Fibroblast of skin of back (primary cell): ENCODE measurements at places on chromosomes 11 and 22.
A peak's percentile ranks its signal among the peaks of the same experiment; 100 is the strongest.

DNA sequence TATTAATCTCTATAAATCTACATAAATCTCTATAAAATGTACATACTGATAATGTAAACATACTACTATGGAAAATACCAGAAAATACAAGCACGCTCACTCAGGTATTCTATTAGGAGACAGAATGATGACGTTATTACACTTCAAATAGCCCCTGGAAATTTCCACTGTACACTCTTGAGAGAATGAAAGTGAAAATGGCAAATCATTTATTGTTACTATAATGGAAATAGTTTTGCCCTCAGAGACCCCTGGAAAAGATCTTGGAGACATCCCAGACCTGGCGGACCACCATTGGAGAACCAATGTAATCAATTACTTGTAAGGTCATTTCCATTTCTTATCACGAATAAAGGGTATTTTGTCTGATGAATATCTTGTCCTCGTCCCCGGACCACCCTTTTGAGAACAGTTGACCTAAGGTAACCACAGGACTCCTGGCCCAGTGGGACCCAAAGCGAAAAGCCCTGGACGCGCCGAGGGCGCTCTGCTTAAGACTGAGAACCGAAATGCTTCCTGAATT, 509 bp upstream of the PRRG4 start:
- DNase-seq: no peak

DNA sequence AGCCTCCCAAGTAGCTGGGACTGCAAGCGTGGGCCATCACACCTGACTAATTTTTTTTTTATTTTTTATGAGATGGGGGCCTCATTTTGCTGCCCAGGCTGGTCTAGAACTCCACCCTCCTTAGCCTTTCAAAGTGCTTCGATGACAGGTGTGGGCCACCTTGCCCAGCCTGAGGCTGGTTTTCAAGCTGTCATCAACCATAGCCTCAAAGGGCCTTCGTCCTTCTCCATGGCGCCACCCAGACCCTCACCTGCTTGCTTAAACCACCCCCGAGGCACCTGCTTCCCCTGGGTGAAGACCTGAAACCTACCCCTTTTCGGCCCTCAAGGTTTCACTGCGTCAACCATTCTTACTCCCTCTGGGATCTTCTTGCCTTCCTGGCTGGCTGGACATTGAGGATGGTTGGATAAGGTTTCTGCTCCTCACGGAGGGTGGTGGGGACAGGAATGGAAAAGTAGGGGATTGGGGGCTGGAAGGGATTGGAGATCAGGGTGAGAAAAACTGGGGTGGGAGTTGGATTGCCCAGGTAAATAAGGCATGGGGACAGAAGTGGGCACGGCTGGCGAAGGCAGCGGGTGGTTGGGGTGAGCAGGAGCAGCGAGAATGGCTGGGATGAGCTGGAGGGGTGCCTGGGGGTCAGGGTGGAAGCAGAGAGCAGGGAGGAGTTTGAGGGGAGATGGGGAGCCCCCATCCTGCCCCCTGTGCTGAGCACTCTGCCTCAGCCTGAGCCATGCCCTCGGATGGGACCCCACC, 2.8 kb upstream of the ACR start:
- DNase-seq: no peak

DNA sequence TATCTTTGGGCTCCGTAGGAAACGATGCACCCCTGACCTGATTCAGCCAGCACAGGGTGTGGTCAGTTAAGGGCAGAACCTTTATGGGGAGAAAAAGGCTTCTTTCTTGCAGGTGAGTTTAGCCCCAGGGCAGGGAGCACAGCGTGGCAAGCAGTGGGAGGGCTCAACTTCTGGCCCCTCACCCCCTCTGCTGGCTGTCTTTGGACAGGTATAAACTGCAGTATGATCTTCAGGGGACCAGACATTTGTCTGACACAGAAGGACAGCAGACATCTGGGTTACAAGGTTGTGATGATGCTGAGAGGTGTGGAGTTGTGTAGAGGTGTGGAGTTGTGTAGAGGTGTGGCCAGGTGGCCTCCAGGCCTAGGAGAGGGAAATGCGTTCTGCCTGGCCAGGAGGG, 324.0 kb upstream of the PLET1 start:
- DNase-seq: no peak

DNA sequence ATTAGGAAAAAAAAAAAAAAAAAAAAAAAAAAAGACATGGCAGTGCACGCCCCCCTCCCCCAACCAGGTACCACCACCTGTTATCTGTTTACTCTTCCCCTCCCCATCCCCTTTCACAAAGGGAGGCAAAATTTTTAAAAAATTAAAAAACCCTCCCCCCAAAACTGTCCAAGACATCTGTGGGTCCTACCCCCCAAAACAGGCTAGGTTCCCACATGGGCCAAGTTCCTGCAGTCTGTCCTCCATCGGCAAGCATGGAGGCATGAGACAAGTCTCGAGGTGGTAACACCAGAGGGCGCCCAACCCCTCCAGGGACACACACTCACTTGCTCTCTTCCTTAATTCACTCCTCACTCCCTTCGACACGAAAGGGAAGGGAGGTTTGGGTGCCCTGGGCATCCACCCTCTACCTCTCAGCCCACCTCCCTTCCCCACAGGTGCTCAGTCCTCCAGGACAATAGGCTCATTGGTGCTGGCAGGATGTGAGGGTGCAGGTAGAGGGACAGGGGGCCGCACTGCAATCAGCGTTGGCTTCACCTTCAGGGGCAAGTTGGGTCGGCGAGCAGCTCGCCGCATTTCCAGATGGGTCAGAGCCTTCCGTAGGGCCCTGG, 2.2 kb upstream of the TUT1 start:
- peak; percentile 79 for DNase-seq

GRCh38 chr11:13434247-13435205, 28.5 kb downstream of the BTBD10 start:
- no peak for DNase-seq

DNA sequence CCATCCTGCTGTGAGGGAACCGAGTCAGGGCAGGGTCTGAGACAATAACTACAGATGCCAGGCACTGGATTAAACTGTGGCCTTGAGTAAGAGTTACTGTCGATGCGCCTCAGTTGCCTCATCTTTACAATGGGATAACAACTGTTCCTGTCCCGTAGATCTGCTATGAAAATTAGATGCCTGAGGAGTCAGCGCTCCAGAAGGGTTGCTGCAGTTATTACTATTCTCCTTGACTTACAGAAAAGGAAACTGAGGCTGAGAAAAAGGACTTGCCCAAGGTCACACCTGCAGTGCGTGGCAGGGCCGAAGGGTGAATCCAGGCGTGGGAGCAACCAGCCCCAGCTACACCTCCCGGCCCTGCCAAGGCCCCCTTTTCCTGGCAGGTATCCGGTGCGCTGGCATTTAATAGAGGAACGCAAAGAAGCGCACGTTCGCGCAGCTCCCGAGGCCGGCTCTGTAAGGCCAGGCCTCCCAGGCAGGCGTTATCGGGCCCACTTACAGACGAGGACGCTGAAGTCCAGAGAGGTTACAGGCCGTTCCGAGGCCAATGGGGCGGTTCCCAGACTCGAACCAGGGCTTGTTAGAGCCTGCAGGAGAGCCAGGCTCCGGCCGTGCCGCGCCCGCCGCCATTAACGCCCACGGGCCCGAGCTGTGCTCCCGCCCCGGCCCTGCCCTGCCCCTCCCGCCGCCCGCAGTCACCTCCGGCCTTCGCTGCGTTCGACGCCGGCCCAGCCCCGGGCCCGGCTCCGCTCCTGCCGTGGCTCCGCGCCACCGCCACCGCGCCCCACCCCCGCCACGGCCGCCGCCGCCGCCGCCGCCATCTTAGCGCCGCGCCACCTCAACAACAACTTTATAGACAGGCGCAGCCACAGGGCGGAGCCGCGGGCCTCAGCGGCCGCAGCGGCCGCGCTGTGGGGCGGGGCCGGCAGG, at the start of gene C11orf68:
TSS of gene C11orf68 (minus strand) at position 852 of the 930 bp plus-strand sequence. CDS start at position 821, 31 bp downstream.
- DNase-seq: no peak

GRCh38 chr11:115316696-115317095, 187.5 kb downstream of the CADM1 start:
- DNase-seq: no peak

DNA sequence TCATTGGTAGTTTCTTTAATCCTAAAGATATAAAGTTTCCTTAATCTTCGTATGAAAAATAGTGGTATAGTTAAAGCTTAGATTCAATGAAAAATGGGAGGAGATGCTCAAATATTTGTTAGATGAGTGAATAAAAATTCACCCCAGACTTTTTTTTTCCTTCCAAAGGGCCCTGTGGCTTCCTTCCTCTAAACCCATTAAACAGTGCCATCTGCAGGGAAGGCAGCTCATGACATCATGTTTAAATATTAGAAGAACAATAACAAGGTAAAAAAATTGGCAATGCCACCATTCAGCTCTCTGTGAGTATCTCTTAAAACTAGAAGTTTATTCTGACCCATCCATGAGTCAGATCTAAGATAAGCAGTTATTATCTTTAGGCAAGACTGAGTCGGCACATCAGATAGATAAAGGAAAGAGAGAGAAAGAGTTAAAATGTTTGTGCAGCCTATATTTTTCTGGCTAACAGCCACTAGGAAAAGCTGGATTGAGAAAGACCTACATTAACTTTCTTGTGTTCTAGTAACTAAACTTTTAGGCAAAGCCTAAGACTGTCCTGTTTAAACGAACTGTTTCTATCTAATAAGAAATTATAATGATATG, 19.1 kb upstream of the OOSP1 start:
- DNase-seq: peak; percentile 42
